NCI-H146 (cell line): ENCODE measurements at places on chromosomes 6 and 20.

- DNase-seq: no peak
Observed at GRCh38 chr6:73556836-73557235, 36.0 kb upstream of the EEF1A1 start.

DNA sequence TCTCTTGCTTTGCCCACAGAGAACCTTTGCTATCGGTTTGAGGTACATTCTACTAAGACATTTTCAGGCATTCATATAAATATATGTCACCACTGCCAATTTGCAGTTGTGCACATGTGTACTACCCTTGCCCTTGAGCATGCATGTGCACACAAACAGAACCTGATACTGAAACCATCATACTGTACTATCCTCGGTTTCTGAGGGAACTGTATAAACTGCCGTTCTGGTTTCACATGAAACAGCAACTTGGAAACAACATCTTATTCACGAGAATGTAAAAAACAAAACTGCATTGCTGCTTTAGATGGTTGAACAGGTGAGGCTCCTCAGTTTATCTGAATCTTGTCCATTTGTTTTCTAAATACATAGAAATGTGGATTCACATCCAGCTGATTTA is 151.2 kb upstream of the TMEM170B start:
- no peak for DNase-seq

DNA sequence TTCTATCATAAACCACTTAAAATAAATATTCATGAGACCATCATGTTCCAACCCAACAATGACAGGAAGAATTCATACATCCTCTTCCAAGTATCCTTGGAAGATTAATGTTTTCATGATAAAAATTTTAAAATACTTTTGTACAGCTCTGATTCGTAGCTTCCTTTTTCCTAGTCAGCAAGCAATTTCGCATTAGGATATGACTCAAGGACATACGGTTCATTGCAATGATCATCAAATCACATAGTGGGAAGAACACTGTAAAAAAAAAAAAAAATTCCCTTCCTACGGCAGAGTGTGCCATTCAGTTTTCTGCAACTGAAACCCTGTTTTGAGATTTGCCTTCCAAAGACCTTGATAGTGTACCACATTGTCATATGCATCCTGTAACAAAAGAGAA is 35.3 kb upstream of the GFOD1 start:
- DNase-seq: no peak

DNA sequence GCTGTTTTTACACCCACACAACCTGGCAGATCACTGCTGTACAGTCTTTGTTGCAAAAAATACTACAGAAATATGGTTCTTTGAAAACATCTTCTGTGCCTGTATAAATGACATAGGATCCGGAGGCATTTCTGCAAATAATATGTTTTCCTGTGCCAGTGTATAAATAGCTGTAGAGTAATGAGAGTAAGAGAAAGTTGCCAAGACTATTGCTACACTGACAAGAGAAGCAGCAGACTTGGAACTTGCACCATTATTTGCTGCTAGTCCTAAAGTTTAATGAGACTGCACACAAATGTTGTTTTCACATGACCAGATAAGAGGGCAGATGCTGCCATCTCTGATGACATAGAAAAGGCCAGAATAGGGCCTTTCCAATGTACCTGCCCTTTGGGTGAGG is 50.0 kb upstream of the DTNBP1 start:
- DNase-seq: no peak

GRCh38 chr6:124699038-124699437 is 263.2 kb upstream of the RNF217 start:
- no peak for DNase-seq

GRCh38 chr6:29961966-29962365 is 19.6 kb downstream of the HLA-A start:
- DNase-seq: no peak

DNA sequence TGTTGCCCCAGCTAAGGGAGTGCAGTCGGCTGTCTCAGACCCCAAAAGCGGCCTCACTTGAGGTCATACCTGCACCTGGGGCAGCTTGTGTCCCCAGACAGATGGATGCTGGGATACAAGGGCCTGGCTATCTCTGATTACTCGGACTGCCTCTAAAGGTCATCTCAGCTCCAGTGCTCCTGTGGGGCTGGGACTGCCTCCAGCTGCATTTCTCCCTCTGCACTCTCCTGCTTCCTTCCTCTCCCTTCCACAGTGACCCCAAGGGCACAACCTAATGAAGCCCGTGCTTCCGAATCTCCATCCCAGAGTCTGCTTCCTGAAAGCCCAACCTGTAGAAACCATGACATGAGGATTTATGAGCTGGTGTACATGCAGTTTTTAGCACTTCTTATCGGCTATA is 22.8 kb upstream of the OCSTAMP start:
- no peak for DNase-seq

- DNase-seq: no peak
Observed at GRCh38 chr6:165013701-165014100, 295.7 kb downstream of the C6orf118 start.

DNA sequence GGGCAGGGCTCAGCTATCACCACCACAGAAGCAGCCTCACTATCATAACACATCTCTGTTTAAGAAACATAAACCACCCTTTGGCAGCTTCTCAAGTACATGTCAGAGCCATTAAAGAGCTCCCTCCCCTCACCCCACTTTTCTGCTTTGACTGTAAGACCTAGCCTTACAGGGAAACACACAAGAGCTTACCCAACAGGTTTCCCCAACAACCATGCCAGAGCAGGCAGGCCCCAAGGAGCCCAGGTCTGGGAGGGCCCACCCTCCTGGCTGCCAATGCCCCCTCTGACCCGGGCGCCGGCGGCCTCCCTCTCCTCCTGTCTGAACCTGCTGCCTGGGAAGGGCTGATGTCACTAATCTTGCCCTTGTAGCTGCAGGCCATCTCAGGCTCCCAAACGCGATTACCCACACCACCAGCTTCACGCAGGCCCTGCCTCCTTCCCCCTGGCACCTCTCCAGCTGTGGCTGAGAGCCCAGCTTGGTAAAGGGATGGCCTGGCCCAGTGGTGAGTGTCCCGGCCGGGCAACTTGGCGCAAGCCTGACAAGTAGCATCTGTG is 402.0 kb downstream of the MAFB start:
- no peak for DNase-seq

DNA sequence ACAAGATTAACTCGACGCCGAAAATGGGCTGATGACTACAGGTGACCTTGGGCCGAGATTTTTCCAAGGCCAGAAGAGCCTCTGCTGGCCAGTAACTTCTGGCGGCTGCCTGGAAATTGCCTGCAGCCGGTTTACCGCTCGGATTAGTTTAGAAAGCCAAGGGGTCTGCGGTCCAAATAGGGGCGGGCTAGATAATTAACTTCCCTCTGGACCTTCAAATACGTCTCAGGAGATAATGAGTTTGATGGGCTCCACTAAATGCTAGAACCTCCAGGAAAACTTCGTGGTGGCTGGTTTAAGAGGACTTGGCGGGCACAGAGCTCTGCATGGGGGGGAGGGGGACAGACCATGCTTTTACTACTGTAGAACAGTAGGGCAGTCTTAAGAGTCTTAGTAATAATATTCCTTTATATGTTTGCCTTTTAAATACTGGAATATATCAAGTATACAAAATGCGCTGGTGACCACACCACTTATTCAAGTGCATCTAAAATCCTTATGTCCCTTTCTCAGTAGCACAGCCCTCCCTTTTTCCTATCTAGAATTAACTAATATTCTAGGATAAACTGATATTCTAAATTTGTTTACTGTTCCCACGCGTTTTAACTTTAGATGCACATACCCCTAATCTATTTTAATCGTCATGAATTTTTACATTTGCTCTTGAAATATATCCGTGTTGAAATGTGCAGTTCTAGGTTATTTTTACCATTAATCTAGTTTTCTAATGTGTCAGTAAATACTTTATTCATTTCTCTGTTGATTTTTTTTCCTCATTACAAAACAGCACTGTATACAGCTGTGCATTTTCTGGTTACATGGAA is 107.5 kb upstream of the PRSS16 start:
- peak; percentile 76 for DNase-seq

DNA sequence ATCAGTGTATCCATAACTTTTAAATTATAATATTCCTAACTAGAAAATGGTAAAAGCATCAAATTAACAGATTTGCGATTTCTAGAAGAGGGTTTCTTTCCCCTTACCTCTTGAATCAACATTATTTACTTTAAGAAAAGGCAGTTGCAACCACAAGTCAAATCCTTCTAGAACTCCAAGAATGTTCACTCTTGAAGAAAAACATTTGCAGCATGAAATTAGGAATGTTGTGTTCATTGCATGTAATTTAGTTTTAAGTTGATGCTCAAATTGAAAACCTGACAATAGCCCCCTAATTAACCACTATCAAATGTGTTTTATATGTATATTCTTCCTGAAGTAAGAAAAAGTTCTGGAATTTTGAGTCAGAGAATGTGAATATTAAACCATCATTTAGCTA is 2.3 kb upstream of the REV3L start:
- DNase-seq: no peak

- no peak for DNase-seq
Observed at GRCh38 chr6:157517601-157518359, 136.8 kb downstream of the ZDHHC14 start.

DNA sequence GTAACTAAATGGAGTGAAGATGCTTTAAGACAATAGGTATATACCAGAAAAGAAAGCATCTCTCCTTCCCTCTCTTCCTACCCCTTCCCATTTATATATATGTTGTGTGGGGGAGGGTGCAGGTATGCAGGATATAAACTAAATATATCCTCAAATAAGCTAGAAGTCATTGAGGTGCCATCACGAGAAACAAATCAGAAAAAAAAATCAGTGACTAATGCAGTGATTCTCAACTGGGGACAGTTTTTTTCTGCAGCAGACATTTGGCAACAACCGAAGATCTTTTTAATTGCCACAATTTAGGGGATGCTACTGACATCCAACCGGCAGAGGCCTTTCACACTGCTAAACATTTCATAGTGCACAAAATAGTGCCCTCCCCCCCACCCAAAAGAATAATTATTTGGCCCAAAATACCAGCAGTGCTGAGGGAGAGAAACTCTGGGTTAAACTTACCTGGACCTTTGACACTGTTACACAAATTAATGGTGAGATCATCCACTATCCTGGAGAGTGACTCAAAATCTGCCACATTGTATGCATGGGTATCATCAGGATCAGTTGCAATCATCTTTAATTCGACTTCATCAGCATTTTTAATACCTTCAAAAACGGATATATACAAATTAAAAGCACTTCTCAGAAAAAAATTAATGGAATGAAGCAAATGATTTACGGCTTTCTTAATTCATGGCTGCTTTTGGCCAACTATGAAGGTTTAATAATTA is 55.0 kb downstream of the COL12A1 start:
- DNase-seq: no peak

DNA sequence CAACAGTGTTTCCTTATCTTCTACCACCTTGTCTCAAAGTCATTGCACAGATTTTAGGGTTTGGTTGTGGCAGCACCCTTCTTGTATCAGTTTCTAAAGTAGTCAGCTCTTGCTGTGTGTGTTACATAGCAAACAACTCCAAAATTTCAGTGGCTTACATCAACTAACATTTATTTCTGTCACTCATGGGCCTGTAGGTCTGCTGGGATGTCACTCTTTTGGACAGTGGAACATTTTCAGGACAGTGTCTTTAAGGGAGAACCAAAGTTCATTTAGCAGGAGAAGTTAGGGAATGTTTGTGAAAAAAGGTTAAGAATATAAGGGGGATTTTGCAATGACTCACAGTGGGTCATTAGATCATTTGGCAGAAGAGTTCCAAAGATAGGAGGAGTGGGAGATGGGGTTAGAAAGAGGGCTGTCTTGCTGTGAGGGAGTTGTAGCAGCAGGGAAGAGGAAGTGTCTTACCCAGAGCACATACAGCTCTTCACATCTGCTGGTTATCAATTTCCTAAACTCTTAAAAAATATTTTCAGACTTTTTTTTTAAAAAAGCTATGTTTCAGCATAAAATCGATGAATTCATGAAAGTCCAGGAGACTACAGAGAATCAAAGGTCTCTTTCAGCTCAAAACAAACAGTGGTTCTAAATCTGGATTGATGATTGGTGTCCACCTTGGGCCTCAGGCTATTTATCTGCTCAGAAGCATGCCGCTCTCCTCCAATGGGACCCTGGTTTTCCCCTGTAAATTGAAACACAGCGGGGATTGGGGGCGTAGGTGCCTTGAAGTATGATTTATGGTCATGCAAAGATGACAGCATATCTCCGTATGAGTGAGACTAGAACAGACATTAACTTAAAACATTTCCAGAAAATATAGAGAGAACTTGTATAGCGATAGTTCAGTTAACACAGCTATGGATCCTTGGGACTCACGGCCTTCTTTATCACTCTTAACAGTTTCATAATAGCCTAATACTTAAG is 117.3 kb downstream of the B3GAT2 start:
- DNase-seq: peak; percentile 30

- no peak for DNase-seq
Observed at GRCh38 chr6:99282479-99283062, 66.9 kb downstream of the FAXC start.

- no peak for DNase-seq
Observed at GRCh38 chr20:2103461-2104153, 2.0 kb downstream of the STK35 start.

DNA sequence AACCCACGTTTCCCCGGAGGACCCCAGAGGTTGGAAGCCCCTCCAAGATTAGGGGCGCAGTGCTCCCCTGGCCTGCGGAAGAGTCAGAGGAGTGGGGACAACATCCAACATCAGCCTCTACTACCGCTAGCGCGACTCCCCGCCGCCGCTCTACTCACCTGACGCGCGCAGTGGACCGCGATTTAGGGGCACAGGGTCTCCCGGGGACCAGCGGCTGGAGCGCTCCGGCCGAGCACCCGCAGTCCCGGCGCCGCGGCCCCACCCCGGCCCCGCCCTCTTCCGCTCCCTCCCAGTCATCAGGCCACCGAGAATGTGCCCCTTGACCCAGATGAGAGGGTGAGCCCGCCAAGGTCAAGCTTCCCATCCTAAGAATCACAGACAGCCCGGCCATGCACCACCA is at the start of gene ZFP57:
Gene ZFP57 (minus strand): TSS at position 249 of the 400 bp plus-strand sequence. CDS start 4,149 bp downstream, outside the sequence.
- no peak for DNase-seq

GRCh38 chr20:35301426-35301825 is 9.2 kb upstream of the FAM83C start:
- DNase-seq: no peak

- DNase-seq: no peak
Observed at GRCh38 chr6:133889557-133890403, 867 bp downstream of the TCF21 start.

GRCh38 chr6:111601886-111602285 is 3.8 kb downstream of the TRAF3IP2 start:
- no peak for DNase-seq

DNA sequence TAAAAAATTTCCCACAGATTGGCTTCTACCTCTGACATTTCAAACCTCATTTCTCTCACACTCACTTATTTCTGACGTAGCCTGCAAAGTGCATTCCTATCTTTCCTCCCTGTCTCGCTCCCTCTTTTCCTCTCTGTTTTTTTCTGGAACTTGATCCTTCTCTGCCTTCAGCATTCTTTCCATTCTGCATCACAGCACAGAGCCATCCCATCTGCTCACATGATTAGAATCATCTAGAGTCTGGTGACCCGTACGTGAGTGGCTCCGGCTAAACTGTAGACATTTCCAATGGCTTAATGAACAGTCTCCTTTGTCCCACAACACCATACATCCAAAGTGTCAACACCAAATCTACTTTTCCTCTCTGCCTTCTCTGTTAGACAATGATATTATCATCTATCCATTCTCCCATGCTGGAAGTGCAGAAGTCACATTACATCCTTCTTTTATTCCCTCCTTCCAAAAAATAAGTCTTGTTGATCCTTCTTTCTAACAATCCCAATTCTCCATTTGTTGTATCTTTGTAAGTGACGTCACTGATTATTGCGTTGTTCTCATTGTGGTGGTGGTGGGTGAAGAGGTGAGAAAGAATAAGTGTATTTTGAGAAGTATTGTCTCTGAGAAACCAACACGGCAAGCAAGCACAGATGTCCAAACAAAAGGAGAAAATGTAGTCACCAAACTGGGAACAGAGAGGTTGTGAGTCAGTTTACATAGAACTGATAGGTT is 41.6 kb downstream of the OPRM1 start:
- DNase-seq: no peak
